ENCODE measurements at places on chromosomes 12 and 14.

GRCh38 chr12:60075091-60075490 is 479.3 kb downstream of the SLC16A7 start:
- DNase-seq: no peak

DNA sequence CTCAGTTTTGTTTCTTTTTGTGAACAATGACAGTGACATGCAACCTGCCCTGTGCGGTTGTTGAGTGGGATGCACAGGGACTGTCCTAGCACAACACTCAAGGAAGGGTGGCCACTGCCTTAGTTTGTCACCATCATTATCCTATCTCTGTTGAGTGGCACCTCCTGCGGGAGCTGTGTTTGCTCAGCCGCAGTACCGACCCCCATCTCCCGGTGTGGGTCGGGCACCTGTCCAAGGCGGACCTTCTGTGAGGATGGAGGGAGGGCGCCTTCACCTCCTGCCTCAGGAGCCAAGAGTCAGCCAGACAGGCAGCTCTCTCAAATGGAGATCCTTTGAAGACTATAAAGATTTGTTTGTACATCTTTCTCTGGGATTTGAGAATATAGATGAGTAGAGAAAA is 142.1 kb downstream of the TSPAN9 start:
- no peak for DNase-seq

DNA sequence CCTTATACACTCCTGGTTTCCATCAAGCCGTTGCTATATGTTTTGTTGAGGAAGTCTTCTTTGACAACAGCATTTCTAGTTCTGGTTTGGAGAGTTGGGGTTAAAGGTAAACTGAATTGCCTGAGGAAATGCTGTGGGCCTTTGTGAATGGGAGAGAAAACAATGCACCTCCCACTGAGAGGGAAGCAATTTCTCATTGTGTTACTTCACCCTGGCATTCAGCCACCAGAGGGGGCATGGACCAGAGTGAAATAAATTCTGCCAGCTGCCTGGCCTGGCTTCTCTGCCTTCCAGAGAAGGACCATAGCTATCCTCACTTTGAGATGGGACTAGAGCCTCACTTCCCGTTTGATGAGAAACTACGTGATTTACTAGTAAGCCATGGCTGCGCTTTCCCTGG is 475.3 kb downstream of the EGLN3 start:
- peak; percentile 65 for DNase-seq

- peak; percentile 52 for DNase-seq
Observed at GRCh38 chr14:75906680-75907280, 75.0 kb downstream of the TGFB3 start.

DNA sequence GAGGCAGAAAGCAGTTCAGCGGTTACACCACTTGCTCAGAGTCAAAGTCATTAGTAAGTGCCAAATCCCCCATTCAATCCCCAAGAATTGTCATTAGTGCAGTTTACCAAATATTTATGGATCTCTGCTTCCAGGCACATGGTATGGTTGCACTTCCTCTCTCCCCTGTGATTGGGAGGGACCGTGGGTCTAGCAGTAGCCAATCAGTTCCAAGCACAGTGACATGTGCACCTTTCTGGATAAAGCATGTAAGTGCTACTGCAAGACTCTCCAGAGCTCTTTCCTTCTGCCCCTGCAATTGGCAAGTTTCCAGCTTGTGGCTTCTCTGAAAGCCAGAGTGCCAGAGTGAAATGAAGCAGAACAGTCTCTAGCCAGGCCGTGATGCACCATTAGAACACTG is 85.3 kb upstream of the FLRT2 start:
- DNase-seq: peak; percentile 17

DNA sequence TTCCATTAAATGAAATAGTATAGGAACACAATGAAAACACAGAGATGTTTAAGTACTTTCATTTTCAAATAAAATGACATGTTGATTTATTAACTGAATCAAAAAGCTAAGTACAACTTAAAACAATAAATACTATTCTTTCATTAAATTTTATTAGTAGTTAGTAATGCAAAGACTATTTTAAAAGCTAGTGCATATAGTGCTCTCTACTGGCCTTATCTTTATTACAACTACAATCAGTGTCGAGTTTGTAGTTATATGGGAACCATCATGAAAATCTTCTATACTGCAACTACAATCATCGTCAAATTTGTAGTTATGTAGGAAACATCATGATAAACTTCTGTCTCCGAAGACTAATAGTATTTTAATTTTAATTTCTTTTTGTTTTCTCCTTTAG is 8.9 kb upstream of the LIN7A start:
- DNase-seq: no peak

DNA sequence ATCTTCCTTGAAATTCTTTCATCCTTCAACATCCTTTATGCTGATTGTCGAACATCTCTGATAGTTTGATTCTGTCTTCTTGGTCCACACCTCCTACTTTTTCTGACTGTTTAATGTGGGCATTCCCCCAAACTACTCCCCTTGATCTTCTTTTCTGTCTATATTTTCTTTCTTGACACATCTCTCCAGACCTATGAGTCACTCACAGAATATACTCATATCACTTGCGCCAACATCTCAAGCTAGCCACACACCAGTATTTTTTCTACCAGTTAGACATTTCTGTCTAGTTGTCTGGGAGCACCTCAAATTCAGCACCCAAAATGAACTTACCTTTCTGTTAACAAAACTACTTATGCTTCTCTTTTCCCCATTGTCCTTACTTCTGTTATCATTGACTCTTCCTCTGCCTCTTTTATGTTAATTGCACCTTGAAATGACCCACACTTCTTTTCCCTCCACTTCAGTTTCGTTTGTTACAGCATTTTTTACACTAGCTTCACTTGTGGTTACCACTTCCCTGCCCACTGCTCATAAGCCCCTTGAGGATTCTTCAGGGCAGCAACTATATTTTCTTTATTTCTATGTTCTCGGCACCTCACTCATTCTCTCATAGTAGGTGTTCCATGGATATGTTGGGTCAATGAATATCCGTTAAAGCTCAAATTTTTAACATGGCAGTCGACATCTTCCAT is 33.5 kb downstream of the TSHR start:
- DNase-seq: no peak

Data from D341Med (cell line).